ENCODE measurements at places on chromosomes 16 and 17.

GRCh38 chr16:59878479-59878878, 1144.4 kb upstream of the GOT2 start:
- no peak for DNase-seq

DNA sequence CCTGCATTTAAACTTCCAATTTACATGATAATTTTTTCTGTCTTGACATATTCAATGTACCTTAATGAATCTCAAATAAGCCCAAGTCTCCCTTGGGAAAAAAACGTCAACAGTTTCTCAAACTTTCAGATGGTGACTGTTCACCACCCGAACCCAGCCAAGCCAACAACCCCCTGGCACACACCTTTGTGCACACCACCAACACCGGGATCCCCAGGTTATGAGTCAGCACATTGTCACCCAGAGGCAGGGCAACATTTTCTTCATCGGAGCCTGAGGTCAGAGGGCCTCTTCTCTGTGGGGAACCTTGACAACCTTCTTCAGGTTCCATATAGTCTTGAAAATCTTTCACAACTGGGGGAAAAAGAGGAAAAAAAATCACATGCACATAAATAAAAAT, 15.5 kb downstream of the DYNC1LI2 start:
- DNase-seq = no peak

DNA sequence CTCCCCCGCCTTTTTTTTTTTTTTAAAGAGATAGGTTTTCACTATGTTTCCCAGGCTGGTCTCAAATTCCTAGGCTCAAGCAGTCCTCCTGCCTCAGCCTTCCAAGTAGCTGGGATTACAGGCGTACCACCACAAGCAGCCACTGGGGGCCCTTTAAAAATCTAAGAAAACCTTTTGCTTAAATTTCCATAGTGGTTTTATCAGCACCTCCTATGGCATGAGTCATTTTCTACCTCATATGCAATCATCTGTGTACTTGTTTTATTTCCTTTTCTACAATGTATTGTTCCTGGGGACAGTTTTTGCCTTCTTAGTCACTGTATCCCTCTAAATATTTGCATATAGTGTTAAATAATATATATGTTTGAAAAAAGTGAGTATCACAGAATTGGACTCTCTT, 29.2 kb downstream of the GNA13 start:
- DNase-seq = no peak

DNA sequence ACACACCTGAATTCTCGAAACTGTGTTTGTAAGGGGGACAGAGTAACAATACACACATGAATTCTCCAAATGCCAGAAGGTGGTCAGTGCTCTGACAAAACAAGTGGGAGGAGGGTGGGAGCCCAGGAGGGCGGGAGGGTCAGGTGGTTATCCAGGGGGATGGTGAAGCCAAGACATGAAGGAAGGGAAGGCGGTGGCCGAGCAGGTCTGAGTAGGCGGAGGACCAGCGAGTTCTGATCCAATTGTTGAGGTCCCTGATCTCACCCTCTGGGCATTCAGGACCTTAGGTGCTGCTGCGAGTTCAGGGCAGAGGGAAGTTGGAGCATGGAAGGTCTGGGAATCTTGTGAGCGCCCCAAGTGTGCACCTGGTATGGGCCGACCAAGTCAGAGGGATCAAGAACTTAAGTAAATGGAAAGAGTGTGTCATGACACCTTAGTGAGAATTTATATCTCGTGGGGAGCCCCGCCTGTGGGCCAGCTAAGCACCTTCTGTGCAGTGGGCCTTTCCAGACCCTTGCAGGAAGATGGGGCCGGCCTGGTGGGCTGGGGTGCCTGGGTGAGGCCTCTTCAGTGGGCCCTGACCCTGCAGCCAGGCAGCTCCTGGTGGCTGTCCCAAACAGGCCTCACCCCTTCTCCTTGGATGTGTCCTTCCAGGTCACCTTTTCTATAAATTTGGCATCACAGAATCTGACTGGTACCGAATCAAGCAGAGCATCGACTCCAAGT, 86.1 kb downstream of the NPIPB11 start:
- no peak for DNase-seq

DNA sequence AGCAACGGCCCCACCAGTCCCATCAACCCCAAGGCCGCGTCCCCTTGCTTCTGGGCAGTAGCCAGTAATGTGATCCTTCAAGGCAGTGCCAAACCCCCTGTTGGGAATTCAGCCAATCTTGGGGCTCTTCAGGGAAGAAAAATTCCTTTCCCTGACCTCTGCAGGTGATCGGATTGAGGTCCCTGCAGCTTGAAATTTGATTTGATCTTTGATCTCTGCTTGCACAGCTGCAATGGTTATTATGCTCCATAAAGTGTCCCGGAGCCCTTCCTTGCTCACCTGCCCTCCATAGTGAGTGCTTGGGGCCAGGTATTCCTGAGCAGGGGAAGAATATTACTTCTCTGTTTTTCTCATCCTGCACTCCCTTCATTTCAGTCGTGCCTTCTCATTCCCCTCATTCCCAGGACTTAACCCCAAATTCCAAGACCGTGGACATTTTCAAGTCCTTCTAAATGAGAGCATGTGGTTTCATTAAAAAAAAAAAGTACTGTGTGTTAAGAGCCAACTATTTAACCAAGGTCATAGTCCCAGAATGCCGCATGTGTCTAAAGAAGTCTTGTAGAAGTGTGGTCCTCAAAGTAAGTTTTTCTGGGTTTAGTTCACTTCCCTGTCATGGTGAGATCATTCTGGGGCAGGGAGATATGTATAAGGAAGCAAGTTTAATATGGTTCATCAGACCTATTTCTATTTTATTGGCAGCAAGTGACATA, 56.3 kb downstream of the SOX9 start:
- DNase-seq = no peak

GRCh38 chr17:42623732-42624596, 14.5 kb downstream of the TUBG1 start:
- no peak for DNase-seq

GRCh38 chr17:42028791-42029127, 8.9 kb downstream of the NKIRAS2 start:
- no peak for DNase-seq

- DNase-seq = no peak
Observed at GRCh38 chr16:72711823-72712222, 336.1 kb downstream of the ZFHX3 start.

DNA sequence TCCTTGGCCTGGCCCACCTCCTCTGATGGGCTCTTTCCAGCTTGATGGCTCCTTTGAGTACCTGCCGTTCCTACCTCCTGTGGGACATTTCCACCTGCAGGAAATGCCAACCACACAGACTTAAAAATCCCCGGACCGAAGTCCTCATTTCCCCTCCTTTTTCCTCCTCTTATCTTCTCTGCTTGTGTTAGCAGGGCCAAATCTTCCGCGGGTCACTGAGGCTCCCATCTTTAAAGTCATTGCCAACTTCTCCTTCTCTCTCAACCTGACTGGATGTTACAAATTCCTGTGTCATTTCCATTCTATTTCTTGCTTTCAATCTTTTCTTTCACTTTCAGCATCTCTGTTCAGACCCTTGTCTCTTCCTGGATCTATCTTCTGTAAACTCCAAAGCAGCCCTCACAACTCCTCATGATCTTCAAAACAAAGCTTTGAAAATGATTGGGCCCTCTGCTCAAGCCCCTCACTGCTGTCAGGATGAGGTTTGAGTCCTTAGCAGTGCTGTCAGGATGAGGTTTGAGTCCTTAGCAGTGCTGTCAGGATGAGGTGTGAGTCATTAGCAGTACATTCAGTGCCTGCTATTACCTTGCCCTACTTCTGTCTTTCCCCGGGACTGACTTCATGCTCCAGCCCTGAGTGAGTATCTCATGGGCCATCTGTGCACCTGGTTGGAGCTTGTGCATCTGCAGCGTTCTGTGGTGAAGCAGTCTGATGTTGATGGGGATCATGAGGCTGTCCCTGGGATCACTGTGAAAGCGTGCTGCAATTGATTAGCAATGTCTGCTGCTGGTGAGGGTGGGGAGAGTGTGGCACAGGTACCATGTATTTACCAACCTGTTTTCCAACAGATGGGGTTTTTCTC, 100.1 kb downstream of the IRF8 start:
- no peak for DNase-seq

DNA sequence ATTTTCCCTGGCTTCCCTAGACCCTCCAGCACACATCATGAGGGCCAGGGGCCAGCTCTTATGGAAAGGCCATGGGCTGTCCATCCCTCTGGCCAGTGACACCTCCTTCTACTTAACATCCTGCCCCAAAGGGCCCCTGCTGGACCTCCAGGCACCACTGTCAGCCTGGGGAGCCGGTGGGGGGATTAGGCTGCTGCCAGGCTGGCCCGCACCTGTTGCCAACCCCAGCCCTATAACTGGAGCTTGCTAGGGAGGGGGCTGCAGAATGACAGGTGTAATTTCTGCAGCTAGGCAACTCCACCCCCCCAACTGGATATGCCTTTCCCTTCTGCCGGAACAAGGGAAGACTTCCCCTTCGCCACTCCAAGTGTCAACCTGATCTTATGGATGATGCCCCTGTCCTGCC, 12.5 kb downstream of the RARA start:
- DNase-seq = no peak

GRCh38 chr17:48095611-48096010, 5.7 kb downstream of the CBX1 start:
- DNase-seq = no peak

GRCh38 chr16:15888072-15888976, at the start of gene CEP20:
TSS of gene CEP20 (minus strand) at chr16:15888603. CDS start at chr16:15888585, 18 bp downstream.
- DNase-seq = peak; percentile 96
